Stimulated activated CD8-positive, alpha-beta memory T cell treated with anti-CD3 and anti-CD28 coated beads, Interleukin-15, amount 100 ng/mL, for 48 hours (primary cell): ENCODE measurements at places on chromosomes 11 and 22.

DNA sequence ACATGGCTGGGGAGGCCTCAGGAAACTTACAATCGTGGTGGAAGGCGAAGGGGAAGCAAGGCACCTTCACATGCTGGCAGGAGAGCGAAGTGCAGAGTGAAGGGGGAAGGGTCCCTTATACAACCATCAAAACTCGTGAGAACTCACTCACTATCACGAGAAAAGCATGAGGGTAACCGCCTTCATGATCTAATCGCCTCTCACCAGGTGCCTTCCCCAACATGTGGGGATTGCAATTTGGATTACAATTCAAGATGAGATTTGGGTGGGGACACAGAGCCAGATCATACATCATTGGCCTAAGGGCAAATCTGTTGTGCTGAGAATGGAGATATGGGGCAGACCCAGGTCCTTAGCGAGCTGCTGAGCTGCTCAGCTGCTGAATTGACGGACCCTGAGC lies 13.1 kb downstream of the C1QTNF6 start:
- DNase-seq, result no peak

DNA sequence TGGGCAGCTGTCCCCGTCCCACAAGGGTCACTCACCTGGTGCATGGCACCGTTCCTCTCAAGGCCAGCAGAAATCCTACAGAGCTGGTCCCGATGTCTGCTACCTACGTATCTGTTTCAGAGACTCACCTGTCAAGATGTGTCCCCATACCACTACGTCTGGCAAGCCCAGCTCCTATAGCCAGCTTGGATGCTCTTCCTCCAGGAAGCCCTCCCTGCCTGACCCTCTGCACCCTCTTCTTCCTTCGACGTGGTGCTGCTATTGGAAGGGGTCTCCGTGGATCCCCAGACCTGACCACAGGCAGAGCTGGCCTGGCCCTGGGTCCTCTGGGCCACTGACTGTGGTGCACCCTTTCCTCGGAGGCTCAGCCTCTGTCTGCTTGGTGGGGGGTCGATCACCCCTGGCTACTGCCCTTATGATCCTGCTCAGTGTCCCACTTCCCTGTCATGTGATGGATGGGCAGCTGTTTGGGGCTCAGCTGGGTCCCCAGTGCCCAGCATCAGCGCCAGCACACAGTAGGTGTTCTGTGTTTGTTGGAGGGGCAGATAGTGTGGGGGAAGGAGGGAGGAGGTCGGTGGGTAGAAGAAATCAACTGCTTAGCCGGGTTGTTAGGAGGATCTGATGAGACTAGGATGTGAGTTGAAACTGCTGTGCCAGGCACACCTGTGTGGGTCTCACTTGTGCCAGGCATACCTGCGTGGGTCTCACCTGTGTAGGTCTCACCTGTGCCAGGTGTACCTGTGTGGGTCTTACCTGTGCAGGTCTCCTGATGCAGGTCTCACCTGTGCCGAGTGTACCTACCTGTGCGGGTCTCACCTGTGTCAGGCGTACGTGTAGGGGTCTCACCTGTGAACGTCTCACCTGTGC lies 21.7 kb upstream of the ARHGAP8 start:
- no peak for DNase-seq

GRCh38 chr22:46490538-46490937 lies 46.9 kb downstream of the CELSR1 start:
- no peak for DNase-seq

DNA sequence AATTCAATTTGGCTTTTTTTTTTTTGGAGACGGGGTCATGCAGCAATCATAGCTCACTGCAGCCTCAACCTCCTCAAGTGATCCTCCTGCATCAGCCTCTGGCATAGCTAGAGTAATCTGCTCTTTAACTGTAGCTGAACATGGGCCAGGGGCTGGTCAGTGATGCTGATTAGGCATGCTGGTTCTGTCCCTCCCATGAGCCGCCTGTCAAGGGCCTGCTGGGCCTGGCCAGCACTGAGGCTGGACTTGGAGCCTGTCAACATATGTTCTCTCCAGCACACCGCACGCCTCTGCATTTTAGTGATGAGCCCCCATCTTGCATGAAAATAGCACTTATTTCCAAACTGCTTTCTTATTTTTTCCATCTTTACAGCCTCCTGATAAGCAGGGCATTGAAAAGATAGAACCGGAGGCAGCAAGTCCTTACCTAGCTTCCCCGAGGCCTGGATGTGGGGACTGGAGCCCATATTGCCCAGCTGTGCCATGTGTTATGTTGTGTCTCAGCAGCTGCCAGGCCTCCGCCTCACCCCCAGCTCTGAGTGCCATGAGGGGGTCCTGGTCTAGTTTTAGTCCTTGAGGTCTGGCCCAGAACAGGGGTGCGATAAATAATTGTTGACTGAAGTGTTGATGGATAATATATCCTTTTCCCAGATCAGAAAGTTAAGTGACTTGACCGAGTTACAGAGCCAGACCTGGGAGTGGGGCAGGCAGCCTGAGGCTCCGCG lies 80.0 kb downstream of the CTTN start:
- DNase-seq, result no peak

- DNase-seq, result no peak
Measured at GRCh38 chr11:71495286-71496230, 31.5 kb upstream of the KRTAP5-7 start.

GRCh38 chr11:71075871-71076420 lies 176.4 kb downstream of the SHANK2 start:
- DNase-seq, result no peak

- no peak for DNase-seq
Measured at GRCh38 chr11:83063073-83063754, 8.5 kb downstream of the RAB30 start.

GRCh38 chr11:101929294-101929915 lies 13.1 kb upstream of the ANGPTL5 start:
- DNase-seq, result no peak

DNA sequence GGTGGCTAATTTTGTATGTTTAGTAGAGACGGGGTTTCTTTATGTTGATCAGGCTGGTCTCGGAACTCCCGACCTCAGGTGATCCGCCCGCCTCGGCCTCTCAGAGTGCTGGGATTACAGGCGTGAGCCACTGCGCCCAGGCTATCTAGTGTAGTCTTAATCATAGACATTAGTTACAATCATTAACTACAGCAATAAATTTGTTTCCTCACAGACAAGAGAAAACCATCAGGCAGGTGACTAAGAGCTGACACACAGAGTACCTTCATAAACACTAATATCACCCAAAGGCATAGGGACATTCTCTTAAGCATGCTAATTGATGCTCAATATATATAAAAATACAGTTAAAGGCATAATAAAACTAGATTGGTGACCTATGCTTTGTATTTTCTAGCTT lies 19.4 kb downstream of the SDHD start:
- no peak for DNase-seq

- no peak for DNase-seq
Measured at GRCh38 chr11:69557266-69557665, 75.8 kb downstream of the LINC01488 start.

GRCh38 chr22:37282385-37282677 lies at the start of gene CYTH4:
Gene CYTH4, plus strand, starts transcription at chr22:37282508. Its CDS starts 62 bp downstream, at chr22:37282570.
- peak; percentile 76 for DNase-seq
